HuH-7.5 (cell line): ENCODE measurements at places on chromosomes 12 and 14.

DNA sequence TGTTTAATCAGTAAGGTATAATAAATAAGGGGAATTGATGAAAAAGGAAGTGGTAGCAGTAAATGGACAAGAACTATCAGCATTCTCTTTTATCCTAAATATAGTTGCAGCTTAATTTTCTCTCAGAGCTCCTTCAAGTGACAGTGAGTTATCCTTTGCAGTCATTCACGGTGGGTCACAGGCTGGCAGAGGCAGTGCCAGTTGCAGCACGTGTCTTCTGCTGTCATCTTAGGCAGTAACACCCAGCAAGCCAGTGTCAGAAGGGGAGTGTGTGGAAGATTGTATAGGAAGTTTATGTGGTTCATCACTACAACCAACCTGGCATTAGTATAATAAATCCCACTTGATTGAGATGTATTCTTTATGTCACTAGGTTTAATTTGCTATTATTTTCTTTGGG is 170.0 kb downstream of the CCDC91 start:
- no peak for DNase-seq

DNA sequence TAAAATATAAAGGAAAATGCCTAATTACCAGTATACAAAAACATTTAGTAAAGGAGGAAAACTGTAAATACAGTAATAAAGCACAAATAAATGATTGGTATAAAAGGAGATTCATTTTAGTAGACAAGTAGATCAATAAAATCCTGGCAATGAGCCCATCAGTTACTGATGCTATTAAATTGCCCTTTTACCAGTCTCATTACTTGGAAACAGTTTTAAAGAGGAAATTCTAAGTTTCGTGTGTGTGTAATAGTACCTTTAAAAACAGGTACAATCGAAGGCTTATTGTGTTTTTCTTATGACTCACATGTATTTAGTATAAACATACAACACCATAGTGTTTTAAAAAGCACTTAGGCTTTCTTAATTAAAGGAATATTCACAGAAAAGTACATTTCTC is 46.4 kb upstream of the SYT10 start:
- DNase-seq = no peak

- DNase-seq = no peak
Observed at GRCh38 chr12:86543716-86544115, 287.5 kb upstream of the MGAT4C start.

- DNase-seq = no peak
Observed at GRCh38 chr12:92927055-92927435, 2.0 kb downstream of the EEA1 start.

DNA sequence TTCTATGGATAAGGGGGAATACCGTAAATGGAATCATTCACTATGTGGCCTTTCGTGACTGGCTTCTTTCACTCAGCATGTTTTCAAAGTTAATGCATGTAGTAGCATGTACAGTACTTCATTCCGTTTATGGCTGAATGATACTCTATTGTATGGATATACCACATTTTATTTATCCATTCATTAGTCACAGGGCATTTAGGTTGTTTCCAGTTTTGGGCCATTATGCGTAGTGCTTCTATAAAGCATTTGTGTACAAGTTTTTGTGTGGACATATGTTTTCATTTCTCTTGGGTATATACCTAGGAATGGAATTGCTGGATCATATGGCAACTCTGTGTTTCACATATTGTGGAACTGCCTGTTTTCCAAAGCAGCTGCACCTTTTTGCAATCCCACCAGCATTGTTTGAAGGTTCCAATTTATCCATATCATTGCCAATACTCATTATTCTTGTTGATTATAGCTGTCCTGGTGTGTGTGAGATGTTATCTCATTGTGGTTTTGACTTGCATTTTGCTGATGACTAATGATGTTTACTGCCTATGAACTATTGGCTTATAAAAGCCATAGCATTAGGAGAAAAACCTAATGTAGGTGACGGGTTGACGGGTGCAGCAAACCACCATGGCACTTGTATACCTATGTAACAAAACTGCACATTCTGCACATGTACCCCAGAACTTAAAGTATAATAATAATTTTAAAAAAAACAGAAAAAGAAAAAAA is 45.5 kb downstream of the ATF7IP start:
- no peak for DNase-seq

GRCh38 chr14:52926953-52927352 is 23.9 kb downstream of the FERMT2 start:
- no peak for DNase-seq

- no peak for DNase-seq
Observed at GRCh38 chr14:104734991-104735779, 11.2 kb downstream of the ADSS1 start.

DNA sequence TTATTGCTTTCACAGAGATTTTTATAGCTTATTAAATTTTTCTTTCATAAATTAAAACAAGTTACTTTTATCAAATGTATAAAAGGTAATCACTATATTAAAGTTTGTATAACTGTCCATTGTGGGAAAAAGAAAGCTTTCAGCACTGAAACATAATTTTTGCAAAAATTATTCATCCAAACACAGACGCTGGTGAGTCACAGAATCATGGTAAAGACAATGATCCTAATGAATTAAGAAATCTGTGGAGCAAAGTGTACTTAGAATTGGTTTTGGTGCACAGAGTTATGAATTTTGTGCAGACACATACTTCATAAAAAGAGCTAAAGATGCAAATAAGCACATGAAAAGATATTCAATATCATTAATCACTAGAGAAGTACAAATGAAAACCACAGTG is 31.7 kb upstream of the C2CD5 start:
- no peak for DNase-seq

DNA sequence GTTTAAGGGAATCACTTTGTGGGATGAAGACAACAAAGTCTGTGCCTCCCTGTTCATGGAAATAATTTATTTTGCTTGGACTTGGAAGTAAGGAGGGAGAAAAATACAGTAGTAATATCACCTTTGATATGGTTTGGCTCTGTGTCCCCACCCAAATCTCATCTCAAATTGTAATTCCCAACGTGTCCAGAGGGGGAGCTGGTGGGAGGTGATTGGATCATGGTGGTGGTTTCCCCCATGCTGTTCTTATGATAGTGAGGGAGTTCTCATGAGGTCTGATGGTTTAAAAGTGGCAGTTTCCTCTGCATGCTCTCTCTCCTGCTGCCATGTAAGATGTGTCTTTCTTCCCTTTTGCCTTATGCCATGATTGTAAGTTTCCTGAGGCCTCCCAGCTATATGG is 460.7 kb downstream of the NOVA1 start:
- DNase-seq = no peak

GRCh38 chr12:2003676-2004112 is 563 bp downstream of the DCP1B start:
- no peak for DNase-seq

- no peak for DNase-seq
Observed at GRCh38 chr12:70151993-70152392, 91.2 kb upstream of the CNOT2 start.

- DNase-seq = no peak
Observed at GRCh38 chr12:5535541-5535940, 103.6 kb downstream of the NTF3 start.

DNA sequence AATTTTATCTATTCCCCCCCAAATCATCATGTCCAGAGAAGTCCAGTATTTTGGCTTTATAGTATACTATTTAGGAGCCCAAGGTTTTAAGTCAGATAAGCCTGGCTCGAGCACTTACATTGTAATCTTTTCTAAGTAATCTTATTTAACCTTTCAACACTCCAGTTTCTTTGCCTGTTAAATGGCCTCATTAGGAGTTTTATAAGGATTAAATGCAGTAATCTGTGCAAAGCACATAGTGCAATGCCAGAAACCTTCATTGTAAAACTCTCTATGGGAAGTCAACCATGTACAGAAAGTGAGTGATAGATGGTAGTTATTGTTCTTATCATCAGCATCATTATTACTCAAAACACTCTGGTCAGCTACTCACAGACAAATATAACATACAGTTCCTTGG is 1330.4 kb downstream of the SLC16A7 start:
- DNase-seq = no peak

- DNase-seq = no peak
Observed at GRCh38 chr12:84636801-84637290, 275.8 kb downstream of the SLC6A15 start.

GRCh38 chr12:102548543-102548942 is 68.2 kb upstream of the IGF1 start:
- DNase-seq = no peak

GRCh38 chr12:2733493-2734355 is 61.0 kb upstream of the FKBP4 start:
- DNase-seq = no peak

GRCh38 chr14:37617864-37618365 is 22.5 kb downstream of the TTC6 start:
- no peak for DNase-seq

DNA sequence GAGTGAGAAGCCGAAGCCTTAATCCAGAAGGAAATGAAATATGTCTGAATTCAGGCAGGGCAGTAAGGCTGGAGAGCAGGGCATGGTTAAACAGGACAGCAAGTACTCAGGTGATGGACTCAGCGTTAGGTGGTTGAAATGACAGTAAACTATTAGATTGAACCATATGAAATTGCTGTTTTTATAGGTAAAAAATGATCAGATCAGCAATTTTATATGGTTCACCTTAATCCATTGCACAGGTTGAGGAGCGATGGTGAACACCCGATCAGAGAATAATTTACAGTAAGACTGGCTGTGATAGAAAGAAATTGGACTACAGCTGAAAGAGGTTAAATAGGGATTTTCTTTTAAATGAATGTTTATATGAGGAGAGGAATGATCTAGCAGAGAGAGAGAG is 56.6 kb downstream of the TTC6 start:
- DNase-seq = no peak

- DNase-seq = peak; percentile 10
Observed at GRCh38 chr14:104086661-104087461, 1.4 kb downstream of the ASPG start.

DNA sequence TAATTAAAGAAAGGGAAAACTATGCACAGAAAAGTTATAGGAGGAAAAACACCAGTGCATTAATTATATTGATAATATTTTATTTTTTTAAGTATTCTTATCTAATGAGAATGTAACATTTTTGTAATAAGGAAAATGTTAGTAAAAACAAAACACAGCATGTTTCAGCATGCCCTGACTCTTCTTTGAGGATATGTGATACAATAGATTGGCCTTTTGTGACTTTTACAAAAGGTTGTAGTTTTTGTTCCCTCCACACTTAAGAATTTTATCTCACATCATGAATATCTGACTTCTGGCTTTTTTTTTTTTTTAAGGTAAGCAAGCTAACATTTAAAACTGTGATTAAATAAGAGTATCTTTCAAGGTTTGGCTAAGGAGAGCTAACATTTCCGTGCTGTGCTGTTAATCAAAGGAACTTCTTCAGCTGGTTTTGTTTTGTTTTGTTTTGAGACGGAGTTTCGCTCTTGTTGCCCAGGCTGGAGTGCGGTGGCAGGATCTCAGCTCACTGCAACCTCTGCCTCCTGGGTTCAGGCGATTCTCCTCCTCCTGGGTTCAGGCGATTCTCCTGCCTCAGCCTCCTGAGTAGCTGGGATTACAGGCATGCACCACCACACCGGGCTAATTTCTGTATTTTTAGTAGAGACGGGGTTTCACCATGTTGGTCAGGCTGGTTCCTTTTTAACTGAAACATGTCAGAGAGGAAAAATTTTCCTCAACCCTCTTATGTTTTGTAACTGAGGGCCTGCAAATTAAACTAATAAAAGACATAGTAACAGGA is 30.8 kb upstream of the RESF1 start:
- no peak for DNase-seq

GRCh38 chr12:19082365-19082911 is 47.1 kb upstream of the PLEKHA5 start:
- DNase-seq = no peak

DNA sequence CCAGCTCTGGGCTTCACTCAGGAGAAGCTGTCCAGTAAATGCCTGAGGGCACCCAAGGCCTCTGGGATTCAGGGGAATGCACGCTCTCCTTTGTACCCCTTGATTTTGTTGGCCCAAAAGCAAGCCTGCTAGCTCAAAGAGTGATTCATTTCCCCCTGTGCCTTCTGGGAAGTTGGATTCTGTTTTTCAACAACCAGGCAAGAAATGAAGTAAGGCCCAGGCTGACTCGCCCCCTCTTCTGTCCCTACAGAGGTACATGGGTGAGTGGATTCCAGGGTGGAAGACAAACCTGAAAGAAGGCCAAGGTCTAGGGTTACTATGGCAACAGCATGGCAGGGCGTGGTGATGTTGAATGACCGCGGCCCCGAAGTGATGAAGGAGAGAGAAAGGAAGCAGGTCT is 9.3 kb upstream of the SERPINA5 start:
- DNase-seq = no peak

DNA sequence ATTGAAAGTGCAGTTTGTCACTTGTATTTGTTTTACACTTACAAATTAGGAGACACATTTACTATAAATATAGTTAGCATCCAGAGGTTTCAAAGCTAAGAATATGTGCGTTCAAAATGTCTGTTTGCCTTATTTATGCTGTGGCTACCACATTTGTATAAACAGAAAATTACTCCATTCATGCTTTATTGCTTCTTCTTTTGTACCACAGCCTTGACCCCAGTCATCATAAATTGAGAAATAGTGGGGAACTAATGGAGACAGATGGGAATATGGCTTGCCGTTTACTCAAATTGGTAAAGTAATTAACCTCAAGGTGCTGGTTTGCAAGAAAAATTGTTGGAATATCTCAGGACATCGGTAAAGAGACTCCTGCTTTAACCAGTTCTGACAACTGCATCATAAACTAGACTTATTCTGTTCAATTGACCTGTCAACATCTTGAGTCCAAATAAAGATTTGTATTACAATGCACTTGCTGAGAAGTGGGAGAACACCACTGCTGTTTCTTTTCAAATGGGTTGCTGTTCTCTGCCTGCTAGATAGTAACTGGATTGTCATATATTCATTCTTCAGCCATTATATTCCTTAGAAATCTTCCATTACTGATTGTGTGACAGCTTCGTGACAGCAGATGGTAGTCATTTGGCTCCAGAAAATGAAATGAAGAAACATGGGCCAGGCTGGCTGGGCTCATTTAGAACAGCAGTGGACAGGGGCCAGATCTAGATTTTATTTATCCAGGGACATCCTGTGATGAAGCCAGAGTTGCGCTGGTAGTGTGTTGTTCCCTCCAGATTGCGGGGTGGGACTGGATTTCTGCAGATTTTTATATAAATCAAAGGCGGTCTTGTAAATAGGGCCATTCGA is 354.4 kb downstream of the EGLN3 start:
- no peak for DNase-seq
